Uterus (tissue), 4 donors: ENCODE measurements at places on chromosomes 5 and 9. TPM values are rescaled to one million over a fixed set of nuclear protein-coding genes. Genes with fewer than 3 reads are reported as not detected.
A peak's percentile ranks its signal among the peaks of the same experiment; 100 is the strongest.

- no peak for DNase-seq
Observed at GRCh38 chr5:139369181-139369580, 13.9 kb downstream of the SLC23A1 start.

- DNase-seq, result peak; percentile 94
Observed at GRCh38 chr9:136483589-136484152, 831 bp upstream of the SEC16A start.

Gene ZNF454
- 11.8 TPM for total RNA-seq

DNA sequence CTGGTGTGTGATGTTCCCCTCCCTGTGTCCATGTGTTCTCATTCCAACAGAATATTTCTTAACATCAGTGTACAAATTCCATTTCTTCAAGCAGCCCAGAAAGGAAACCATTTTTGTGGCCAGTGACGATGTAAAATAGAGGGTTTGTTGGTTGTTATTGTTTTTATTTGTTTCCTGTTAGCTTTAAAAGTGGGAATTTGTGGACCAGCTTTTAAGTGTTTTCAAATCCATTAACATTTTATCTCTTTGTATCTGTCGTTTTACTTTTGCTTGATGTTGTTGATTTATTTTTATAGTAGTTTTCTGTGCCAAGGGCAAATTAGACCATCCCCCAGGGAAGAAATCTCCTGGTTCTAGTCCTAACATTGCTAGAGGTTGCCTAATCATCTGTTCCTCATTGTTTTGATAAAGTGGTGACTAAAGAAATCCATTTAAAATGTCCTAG, 100.0 kb downstream of the GDNF start:
- no peak for DNase-seq

Gene ELAVL2
- 0.15 TPM for total RNA-seq

DNA sequence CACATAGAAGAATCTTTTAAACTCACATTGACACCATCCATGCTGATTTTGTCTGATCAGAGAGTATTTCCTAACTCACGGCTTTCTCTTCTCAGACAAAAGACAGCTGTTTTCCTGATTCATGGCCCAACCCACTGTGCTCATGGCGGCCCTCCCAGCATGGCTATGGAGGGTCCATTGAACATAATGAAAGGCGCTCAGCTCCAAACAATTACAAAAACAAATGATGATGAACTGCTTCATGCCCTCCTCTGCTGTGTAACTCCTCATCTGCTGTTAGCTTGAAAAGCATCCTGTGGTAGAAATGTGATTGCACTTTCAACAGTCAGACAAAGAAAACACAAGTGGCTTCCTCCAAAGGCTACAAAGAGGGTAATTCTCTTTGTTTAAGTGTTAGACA, 673.8 kb downstream of the PRELID2 start:
- no peak for DNase-seq

Gene DNAJC25
- 9.1 TPM for total RNA-seq

- DNase-seq, result no peak
Observed at GRCh38 chr5:84197538-84197937, 187.1 kb downstream of the EDIL3 start.

Gene TRIM36
- total RNA-seq, result 1.0 TPM

- DNase-seq, result no peak
Observed at GRCh38 chr5:158637039-158637438, 462.7 kb downstream of the EBF1 start.

Gene PCDHGA4
- total RNA-seq, result 9.7 TPM

- no peak for DNase-seq
Observed at GRCh38 chr5:154442801-154443200, 3.0 kb upstream of the SAP30L start.

DNA sequence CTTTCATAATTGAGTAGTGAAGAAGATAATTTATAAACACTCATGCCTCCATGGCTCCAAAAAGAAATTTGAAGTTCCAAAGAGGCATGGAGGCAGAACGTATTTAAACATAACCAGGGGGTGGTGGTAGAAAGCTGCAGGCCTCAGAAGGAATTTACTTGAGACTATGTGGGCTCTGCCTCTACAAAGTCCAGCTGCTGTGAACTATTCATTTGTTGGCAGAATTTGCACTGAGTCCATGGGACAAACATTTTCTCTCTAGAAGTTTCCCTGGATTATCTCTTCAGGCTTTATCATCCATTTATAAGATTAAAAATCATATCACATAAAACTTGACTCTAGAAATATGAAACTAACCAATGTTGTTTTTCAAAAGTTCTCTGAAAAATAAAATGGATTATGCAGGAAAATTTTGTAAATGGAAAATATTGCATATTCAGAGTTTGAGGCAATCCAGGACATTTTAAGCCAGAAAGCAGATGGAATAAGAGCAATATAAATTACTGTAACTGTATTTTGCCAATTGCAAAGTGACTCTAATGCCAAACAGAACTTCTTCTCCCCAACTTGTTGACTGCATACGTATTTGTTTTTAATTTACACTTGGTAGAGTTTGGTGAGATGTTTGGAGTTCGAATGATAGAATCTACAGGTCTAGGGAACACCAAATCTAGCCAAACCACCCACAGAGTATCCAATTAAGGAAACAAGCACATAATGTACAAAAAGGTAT, 258.2 kb downstream of the ENC1 start:
- no peak for DNase-seq

Gene RNF180
- 40.6 TPM for total RNA-seq

GRCh38 chr9:131398204-131398603, 4.3 kb downstream of the PRRC2B start:
- no peak for DNase-seq

GRCh38 chr5:82359272-82359671, 81.1 kb upstream of the RPS23 start:
- DNase-seq, result no peak

Gene PDCD1LG2
- 0.77 TPM for total RNA-seq

GRCh38 chr5:111926026-111926425, 169.0 kb upstream of the NREP start:
- DNase-seq, result no peak

DNA sequence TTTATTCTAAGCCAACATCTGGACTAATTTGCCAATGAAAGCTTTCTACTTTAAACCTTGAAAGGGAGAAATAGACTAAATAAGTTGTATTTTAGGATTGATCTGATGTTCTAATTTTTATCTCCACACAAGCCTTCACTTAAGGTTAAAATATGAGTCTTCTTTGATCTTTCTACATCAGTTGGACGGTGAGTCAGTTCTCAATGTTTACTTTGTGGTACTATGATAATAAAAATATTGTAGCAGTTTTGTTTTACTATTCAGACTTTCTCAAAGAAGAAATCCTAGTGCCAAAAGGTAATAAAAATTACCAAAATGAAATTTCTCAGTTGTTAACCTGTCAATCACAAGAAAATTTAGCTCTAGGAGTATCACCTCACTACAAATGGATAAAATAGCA, 203.5 kb upstream of the RGMB start:
- DNase-seq, result no peak

DNA sequence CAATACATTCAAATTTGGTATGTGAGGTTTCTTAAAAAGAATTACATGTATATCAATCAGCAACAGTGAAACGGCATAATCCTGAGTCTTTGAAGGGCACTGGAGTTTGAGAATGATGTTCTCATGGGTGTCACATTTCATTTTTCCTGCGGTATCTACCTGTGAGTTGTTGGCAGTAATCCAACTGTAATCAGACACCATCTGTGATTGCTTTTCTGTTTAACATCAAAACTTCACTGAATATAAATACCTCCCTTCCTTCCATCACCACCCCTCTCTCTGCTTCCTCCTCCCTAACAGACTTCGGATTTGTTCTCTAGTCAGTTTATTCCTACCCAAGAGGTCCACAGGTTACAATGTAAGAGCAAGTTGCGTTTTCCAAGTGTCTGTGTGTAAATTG, 275.2 kb upstream of the PCSK5 start:
- DNase-seq, result no peak

DNA sequence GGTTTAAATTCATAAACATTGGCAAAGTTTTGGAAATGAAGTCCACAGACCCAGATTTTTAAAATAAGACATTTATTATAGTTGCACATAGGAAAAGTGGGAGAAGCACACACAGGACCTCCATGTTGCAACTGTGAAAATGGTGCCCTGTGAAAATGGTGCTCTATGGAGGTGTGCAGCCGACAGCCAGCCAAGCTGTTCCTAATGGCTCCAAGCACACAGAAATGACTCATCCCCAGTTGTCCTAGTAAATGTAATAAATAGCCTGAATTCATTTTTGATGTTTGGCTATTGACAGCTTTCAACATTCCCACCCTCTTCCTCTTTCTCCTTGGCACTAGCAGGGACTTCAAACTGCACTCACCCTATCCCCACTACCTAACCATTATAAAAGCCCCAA, 590.9 kb downstream of the CAAP1 start:
- no peak for DNase-seq

DNA sequence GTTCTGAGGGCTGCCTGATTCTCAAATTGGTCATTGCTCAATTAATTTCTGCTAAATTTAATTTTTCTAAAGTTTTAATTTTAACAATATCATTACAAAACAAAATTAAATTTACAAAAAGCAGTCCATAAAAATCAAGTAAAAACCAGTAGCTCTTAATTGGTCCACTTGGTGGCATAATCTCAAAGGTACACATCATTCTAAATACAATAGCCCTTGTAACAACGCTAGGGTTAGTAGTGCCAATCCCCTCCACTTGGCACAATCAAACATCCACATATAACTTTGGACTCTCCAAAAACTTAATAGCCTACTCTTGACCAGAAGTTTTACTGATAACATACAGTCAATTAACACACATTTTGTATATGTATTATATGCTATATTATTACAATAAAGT, 1.9 kb upstream of the NDUFB6 start:
- no peak for DNase-seq

DNA sequence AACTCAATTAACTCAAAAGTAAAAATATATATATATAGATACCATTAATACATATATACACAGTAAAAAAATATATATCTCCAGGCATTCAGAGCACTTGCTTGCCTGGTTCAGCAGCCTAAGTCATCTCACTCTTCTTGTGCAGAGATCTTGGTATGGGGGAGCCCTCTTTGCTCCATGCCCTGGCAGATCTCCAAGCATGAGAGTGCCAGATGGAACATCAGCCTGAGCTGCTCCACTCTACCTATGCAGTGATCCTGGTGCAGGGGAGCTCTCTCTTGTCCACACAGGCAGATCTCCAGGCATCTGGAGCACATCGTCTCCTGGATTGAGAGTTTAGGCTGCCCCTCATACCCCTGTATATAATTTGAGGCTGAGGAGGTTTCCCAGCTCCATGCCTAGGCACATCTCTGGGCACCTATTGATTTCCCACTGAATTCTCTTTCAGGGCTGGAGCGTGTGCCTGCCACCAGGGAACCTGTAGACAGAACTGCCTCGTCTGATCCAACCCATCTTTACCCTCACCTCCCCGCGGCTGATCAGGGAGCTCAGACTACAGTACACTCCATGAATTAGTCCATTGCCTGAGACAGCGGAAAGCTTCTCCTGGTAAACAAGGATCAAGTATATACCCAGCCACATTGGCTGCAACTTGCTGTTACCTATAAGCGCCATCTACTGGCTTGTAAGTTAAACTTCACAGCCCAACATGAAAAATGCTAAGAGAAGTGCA, 342.4 kb upstream of the GRIA1 start:
- no peak for DNase-seq

Gene CCDC152
- not detected for total RNA-seq

Gene IL31RA
- not detected for total RNA-seq

GRCh38 chr5:152255411-152255810, 149.7 kb downstream of the NMUR2 start:
- no peak for DNase-seq

Gene F12
- not detected for total RNA-seq

Gene ZDHHC11B
- 15.1 TPM for total RNA-seq

Gene NDST1
- total RNA-seq, result 19.5 TPM

DNA sequence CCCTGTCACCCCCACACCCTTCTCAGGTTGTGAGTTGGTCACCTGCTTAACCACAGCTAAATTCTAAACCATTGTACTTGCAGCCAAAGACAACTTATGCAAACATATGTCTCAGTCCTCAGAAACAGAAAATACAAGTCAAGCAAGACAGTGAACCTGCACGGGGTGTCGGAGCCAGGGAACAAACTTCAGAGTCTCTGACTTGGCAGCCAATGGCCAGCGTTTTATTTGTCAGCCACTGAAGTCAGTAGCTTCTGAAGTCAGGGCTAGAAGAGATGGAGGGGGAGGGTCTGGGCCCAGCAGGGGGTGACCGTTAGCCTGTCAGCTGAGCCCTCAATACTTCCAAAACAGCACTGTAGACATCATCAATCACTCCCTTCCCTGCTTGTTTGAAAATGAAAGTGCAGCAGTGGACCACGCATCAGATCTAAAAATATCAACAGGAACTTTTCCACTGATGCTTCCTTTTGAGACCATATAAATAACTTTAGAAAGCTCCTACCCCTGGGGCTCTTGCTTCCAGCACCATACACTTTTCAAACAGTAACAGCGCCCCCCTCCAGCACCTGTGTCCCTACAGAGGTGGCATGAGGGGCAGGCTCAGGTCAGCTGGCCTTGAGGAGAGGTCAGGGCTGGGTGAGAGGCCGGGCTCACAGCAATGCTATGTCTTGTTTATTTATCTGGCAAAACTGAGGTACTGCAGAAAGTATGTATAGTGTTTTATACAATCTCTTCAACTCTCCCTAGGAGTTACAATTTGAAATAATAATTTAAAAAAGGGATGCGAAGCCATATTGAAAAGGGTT, 142.5 kb downstream of the ACER2 start:
- DNase-seq, result no peak

DNA sequence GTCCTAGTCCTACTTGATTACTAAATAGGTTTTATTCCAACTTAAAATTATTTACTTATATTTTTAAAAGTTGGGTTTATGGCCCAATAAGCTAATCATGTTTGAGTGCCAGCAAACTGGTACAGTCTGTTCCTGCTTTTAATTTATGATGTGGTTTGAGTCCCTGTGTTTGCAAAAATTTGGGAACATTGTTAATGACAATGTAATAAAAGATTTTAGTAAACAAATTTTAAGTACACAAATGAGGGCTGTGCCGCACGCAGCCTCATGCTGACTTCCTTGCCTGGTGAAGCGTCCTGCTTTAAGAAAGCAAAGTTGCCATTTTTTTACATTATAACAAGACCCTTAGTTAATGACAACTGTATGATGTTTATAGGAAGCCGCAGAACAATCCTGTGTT, 96.8 kb upstream of the MAP1B start:
- DNase-seq, result no peak

GRCh38 chr9:127163409-127163808, 41.0 kb upstream of the ANGPTL2 start:
- DNase-seq, result no peak

- DNase-seq, result peak; percentile 66
Observed at GRCh38 chr9:130845901-130846481, 10.9 kb downstream of the ABL1 start.

DNA sequence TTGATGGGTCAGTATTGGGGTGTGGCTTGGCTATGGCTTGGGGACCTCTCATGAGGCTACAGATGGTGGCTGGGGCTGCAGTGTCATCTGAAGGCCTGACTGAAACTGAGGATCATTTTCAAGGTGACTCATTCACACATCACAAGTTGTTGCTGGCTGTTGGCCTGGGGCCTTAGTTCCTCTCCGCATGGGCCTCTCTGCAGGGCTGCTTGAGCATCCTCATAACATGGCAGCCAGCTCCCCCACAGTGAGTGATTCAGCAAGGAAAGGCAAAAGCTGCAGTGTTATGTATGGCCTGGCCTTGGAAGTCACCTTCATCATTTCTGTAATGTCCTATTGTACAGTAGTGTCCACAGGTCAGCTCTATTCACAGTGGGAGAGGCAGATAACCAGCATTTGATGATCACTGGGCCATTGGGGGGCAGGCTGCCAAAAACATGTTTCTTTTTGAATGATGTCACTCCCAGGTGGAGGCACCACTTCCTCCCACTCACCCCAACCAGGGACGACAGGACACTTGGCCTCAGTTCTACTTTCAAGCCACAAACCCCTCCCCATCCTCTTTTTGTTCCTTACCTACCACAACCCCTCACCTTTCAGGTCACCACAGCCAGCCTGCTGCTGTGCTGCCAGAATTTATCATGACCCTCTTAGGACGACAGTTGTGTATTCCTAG, 14.4 kb downstream of the FGD3 start:
- DNase-seq, result no peak
